ENCODE measurements at places on chromosomes 1 and 21. TPM values are rescaled to one million over a fixed set of nuclear protein-coding genes. Genes with fewer than 3 reads are reported as not detected.
A peak's percentile ranks its signal among the peaks of the same experiment; 100 is the strongest.

DNA sequence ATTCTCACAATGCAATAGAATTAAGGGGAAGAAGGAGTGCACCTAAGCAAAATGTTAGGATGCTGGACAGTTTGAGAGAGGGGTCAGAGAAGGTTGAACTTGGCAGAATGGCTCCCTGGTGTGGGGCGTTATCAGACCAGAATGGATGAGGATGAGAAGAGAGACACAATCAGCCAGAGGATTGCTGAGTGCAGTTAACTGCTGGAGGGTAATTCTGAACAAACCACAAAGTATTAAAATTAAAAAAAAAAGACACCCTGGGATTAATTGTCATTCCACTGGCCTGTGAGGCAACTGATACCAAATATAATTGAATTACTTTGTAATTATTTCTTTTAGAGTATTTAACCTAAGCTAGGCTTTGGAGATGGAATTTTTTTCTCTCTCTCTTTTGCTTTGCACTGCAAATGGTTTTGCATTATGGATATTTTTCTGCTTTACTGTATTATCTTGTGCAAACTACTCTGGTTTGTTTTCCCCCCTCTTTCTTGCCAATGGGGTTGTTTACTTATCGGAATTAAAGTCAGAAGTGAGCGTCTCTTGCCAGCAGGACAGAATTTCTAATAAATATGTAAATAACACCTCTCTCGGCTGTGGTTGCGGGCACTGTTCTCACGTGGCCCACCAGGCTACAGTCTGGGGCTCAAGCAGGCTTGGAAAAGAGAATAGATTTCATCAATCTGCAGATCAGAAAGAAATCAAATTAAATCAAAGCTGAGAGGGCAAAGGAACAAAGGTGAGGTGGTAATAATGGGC is 572.9 kb upstream of the CAMK1G start:
- no peak for DNase-seq

DNA sequence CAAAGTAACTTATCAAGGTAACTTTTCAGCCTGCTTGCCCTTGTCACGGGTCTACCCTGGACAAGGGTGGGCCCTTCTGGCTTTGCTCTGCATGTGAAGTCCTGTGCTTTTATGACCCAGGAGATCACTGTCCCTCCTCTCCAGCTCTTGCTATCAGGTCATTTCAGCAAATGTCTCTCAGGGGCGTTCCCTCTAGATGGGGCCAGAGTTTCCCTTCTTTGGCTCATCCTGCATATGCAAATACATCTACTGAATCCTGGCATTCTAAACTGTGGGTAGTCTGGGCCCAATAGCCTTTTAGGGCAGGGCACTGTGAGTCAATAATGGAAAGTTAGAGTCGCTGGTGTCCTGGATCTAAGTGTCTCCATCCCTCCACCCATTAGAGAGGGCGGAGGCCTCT is 366.9 kb upstream of the USP24 start:
- DNase-seq = no peak

DNA sequence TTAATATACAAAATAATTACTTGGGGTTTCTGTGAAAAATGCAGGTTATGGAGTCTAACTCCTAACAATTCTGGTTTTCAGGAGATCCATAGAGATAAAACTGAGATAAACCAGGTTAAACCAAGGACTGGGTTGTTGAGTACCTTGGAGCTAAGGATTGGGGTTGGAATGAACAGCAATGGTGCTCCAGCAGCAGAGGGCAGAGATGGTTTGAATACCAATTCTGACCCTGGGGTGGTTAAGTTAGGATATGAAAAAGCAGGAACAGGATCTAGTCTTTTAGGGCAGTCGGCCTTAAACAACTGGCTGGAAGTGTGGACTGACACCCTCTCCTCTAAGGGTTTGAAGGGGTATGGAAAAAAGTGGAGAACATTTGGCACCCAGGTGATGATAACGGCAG is 53.0 kb downstream of the UROD start:
- no peak for DNase-seq

DNA sequence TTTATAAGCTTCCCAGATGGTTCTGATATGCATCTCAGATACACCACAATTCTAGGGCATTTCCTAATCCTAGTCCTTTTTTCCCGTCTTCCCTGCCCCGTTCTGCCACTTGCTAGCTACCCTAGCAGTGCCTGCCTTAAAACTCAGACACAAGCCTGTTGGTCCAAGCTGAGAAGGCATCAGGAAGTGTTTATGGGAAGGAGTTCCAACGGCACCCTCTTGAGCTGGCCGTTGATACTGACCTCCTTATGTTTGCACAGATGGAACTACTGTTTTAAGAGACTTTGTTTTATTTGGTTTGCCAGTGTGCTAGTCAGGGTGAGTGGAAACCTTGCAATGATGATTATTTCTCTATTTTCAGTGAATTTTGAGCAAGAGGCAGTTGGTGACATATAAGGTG is 67.2 kb downstream of the UCK2 start:
- no peak for DNase-seq

DNA sequence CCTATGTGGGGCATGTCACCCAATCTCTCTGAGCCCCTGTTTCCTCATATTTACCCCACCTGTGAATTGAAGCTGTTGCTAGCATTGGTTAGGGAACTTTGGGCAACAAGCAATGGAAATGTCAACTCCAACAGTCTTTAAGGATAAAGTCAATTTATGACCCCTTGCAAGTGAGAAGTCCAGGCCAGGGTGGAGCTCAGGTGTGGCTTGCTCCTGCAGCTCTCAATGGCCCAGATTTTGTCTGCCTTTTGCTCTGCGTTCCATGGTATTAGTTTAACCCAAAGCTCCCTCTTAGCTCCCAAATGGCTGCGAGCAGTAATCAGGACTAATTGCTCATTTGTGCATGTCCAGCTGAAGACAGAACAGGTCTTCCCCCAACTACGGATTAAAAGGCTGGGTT is 70.4 kb upstream of the ABCG1 start:
- peak; percentile 22 for DNase-seq

DNA sequence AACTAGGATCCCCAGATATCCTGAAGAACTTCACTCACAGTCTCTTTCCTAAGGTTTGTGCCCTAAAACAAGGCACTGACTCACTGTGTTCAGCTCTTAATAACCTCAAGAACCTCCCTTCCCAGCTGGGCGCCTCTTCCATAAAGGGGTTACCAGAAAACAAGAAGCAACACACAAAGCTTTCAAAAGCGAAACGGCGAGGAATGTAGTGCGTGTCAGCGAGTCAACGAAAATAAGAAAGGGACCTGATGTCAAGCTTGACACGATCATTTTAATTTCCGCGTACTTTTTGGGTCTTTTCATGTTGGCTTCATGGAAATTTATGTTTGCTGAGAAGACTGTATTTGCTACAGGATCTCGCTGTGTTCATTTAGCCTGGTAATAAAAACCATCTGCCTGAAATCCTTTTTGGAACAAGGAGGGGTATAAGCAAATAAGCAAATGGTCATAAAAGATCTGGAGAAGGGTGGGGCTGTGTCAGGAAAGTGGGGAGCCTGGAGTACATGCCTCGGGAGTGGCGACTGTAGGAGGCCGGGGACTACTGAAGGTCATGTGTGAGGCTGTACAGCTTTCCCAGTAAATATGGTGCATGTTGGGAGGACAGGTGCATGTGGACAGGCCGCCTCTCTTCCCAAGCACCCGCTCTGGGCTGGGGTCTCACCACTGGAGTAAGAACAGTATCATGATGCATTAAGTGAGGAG is 11.4 kb upstream of the CLDN14 start:
- DNase-seq = no peak

GRCh38 chr21:28696844-28697410 is 295.8 kb downstream of the LTN1 start:
- no peak for DNase-seq

GRCh38 chr1:73593804-73594203 is 604.2 kb downstream of the LRRIQ3 start:
- no peak for DNase-seq

GRCh38 chr1:206925106-206925736 is 3.5 kb upstream of the FCMR start:
- DNase-seq = no peak

JAM2 gene
- total RNA-seq = 13.3 TPM

DNM3 gene
- total RNA-seq = 5.1 TPM

GFI1 gene
- total RNA-seq = 0.51 TPM

LDLRAD1 gene
- total RNA-seq = not detected

PAPPA2 gene
- 0.48 TPM for total RNA-seq

SIM2 gene
- total RNA-seq = not detected

CFHR4 gene
- total RNA-seq = not detected
